ENCODE measurements at places on chromosomes 2 and 18.
A peak's percentile ranks its signal among the peaks of the same experiment; 100 is the strongest.

GRCh38 chr2:65999103-65999502 lies 435.8 kb upstream of the MEIS1 start:
- DNase-seq, result no peak

GRCh38 chr2:24123922-24124580 lies 782 bp downstream of the FAM228B start:
- peak; percentile 52 for DNase-seq

GRCh38 chr2:65930259-65930658 lies 497.9 kb upstream of the SPRED2 start:
- DNase-seq, result no peak

DNA sequence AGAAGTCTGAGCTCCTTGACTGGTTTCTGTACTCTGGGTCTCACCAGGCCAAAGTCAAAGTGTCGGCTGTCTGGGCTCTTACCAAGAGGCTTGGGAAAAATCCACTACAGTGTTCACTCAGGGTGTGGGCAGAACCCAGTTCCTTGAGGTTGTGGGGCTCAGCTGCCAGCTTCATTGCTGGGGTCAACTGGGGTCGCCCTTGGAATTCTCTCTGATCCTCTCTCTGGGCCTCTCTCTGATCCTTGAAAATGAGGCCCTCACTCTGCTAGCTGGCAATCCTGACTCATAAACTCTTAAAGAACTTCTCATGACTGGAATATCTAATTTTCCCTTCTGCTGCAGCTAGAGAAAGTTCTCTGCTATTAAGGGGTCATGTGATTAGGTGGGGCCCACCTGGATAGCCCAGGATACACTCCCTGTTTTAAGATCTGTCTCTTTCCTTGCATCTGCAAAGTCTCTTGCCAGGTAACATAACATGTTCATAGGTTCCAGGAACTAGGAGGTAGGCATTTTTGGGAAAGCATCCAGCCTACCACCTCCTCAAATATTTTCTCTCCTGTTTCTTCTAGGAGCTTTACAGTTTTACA lies 66.3 kb downstream of the SP110 start:
- no peak for DNase-seq

- DNase-seq, result no peak
These were observed 10.5 kb downstream of the COLEC12 start for GRCh38 chr18:490024-490366.

DNA sequence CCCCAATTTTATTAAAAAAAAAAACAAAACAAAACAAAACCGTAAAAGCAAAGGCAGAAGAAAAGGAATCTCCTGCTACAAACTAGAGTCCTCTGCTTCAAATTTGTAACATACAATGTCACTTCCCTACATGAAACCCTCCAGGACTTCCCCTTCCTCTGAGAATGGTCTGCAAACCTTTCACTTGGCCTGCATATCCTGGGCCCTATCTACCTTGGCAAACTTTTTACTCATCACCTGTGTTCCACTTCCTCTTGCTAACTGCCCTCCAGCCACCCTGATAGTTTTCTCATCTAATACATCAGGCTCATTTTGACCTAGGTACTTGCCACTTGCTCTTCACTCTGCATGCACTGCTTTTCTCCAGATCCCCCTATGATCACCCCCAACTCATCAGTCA lies 255.5 kb downstream of the ETAA1 start:
- DNase-seq, result no peak

DNA sequence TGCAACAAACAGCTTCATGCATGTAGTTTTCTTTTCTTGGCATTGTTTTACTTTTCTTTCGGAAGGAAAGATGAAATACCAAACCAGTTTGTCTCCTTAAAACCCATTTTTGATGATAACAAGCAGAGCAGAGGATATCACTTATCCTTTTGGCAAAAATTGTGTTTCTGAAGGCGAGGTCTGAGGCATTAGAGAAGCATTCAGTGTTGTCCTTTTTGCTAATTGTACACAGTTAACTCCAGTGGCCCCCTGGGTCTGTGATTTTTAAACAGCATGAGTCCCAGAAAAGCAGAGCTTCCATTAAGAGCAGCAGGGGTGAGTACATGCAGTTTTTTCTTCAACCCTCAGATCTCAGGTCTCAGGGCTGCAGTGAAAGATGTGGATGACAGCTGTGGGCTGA lies 41.3 kb downstream of the TTC39C start:
- DNase-seq, result no peak

DNA sequence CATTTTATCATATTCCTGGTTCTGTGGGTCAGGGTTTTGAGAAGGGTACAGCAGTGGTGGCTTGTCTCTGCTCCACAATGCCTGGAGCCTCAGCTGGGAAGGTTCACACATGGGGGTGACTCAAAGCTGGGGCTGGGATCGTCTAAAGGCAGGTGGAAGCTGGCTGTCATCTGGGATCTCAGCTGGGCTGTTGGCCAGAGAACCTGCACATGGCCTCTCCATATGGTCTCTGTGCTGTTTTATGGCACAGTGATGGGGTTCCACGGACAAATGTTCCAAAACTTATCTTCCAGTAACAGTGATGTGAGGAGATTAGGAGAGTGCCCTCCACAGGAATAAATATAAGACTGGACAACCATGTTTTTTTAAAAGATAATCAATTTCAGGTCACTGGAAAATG lies 191.4 kb downstream of the SS18 start:
- no peak for DNase-seq

DNA sequence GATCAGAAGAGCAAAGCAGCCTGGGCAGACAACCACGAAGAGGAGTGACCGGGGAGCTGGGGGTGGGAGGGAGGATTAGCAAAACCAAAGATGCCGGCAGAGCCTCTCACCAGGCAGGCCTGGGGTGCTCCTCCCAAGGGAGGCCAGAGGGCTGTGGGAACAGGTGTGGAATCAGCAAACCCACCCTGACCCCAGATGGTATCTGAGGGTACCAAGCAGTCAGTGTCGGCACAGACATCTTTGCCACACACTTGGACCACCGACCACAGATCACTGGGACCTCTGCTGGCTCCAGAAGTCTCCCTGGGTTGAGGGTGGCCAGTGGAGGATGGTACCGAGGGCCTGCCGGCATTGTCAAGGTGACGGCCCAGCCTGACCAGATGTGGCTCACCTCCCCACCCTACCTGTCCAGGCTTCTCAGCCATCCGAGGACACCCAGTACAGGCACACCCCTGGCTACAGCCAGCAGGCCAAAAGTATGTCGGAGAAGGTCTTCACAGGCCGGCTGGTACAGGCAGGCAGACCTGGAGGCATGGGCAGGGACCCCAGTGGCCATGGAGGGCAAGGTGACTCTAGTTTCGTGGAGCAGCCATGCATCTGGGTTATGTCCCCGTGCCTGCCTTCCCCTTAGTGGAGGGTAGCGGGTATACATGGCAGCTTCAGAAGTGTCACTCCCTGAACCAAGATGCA lies 82.1 kb downstream of the UXS1 start:
- no peak for DNase-seq

DNA sequence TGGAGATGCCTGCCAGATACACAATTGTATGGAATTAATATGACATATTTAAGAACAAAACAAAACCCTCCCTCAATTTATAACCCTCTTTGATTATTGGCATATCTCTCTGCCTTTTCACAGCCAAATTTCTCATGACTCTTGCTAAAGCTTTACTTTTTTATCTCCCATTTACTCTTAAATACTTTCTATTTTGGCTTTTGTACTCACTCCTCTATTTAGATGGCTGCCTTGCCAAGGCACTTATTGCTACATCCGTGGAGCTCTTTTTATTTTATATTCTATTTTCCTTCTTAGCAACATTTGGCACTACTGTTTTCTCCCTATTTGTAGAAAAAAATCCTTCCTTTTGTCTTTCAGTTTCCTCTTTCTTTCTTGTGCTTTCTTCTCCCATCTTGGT lies 466.4 kb upstream of the CWC22 start:
- DNase-seq, result no peak

GRCh38 chr2:85435220-85435958 lies 16.9 kb downstream of the SH2D6 start:
- no peak for DNase-seq

DNA sequence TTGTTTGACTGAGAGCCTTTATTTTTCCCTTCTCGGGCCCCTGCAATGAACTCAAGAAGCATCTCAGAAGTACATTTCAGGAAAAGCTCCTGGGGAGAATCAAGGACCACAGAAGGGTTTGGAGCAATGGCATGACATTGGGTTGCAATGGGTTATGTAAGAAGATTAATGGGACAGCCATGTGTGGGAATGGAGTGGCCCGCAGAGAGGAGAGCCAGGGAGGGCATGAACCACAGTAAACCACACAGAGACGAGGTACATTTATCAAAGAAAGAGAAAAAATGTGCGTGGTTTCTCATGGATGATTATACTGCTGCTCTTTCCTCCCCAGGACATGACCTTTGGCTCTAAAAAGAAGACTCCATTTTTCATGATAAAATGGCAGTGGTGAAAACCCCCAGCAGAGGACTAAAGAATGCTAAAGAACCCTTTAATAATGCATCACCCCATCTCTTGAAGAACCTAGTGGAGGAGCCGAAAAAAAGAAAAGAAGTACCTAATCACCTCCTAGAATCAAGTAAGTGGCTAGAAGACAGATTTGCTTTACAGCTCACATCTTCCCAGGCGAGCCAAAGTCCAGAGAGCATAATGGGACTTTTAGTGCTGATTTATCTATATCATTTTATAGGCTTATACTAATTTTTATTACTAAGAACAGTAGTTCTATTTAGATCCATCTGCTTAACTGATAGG lies 1.7 kb downstream of the CFAP221 start:
- no peak for DNase-seq

DNA sequence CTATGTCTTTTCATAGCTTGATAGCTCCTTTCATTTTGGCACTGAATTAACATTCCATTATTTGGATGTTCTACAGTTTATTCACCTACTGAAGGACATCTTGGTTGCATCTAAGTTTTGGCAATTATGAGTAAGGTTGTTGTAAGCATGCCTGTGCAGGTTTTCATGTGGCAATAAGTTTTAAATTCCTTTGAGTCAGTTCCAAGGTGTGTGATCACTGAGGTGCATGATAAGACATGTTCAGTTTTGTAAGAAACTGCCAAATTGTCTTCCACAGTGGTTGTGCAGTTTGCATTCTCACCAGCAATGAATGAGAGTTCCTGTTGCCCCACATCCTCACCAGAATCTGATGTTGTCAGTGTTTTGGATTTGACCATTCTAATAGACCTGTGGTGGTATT lies 24.2 kb downstream of the XDH start:
- no peak for DNase-seq

Data from SK-MEL-5 (cell line).